Activated T-cell treated with anti-CD3 and anti-CD28 coated beads, Interleukin-2, amount 50 U/mL, for 72 hours (primary cell): ENCODE measurements at places on chromosomes 11 and 22. TPM values are rescaled to one million over a fixed set of nuclear protein-coding genes. Genes with fewer than 3 reads are reported as not detected.

DNA sequence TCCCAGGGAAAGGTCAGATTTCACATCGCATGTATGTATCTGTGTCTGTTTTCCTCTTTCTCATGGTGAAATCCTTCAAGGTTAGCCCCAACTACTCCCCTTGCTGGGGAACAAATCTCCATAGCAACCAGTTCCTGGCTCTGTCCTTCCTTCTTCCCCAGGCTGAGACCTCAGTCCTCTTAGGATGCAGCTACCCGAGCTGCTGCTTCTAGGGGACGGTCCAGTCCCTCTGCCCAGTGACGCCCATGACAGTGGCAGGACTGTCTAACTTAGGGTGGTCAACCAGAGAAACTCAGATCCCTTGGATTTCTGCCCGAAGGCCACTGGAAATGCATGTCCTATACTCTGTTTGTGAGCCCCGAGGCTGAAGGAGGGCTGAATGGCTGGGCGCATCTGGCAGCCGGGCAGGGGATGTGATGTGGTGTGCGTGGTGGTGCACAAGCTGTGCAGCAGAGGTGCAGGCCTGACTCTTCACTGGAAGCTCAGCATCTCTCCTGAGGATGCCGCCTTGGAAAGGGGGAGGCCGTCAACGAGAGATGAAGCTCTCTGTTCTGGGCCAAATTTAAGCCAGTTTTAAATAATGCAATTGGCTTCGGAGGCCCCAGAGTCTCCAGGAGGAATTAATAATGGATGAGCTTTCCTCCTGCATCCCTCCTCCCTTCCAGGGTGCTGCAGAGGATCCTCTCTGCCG, 118.7 kb upstream of the B3GAT1 start:
- no peak for DNase-seq

- DNase-seq, result no peak
Observed at GRCh38 chr11:121199516-121199915, 93.1 kb upstream of the SC5D start.

DNA sequence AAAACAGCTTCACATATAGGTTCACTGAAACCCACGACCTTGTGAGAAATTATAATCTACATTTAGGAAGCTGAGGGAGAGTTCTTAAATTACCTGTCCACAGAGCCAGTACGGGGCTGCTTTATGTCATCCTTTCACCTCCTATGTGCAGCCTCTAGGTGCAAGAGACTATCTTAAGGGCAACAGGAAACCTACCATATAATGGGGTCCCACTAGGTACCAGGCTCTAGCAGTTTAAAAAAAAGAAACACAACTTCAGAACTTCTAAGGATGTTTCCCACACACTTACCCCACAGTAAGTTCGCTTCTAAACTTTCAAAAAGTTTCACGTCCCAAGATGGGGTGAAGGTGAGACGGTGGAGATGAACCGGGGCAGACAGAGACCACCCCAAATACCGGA, 573 bp downstream of the STK33 start:
- no peak for DNase-seq

DNA sequence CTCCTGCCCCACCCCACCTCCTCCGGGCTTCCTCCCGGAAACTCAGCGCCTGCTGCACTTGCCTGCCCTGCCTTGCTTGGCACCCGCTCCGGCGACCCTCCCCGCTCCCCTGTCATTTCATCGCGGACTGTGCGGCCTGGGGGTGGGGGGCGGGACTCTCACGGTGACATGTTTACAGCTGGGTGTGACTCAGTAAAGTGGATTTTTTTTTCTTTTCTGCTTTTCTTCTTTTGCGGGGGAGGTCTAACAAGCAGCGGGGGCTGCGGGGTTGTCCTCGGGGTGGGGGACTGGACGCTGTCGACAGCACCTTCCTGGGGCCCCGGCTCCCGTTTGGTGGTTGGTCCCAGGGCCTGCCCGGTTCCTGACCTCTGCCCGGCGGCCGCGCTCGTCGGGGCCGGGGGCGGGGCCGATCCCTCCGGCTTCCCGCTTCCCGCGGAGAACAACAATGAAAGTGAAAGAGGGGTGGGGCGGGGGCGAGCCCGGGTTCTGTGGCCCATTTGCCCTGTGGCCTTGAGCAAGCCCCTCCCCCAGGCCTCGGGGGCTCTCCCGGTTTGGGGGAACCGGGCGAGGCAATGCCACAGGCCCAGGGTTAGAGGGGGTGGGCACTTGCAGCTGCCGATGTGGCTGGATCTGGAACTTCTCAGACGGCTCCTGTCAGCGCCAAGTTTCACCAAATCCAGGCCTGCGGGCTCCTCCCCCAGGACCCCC, 975 bp upstream of the MDK start:
- peak; percentile 75 for DNase-seq

GRCh38 chr22:43053176-43053575, 36.0 kb downstream of the TTLL1 start:
- DNase-seq, result no peak

GRCh38 chr22:42758931-42759629, 38.4 kb upstream of the A4GALT start:
- DNase-seq, result no peak

- no peak for DNase-seq
Observed at GRCh38 chr22:46092670-46093410, 57.5 kb upstream of the PPARA start.

- no peak for DNase-seq
Observed at GRCh38 chr22:46579751-46580449, 40.3 kb upstream of the GRAMD4 start.

DNA sequence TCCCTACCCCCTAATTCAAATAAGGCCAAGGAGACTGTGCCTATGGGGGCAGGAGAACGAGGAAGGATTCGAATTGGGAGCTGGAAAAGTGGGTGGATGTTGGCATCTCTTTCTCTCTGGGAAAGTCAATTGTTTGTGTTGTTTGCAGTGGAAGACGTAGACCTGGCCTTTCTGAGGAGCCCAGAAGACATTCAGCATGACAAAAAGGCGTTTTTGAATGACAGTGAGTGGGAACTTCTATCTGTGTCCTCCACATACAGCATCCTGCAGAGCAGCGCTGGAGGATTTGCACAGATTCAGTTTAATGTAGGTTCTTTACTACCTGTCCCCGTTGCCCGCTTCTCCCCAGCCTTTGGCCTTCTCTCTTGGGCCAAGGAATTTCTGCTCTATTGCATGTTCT, 28.2 kb downstream of the HTR3B start:
- no peak for DNase-seq

DNA sequence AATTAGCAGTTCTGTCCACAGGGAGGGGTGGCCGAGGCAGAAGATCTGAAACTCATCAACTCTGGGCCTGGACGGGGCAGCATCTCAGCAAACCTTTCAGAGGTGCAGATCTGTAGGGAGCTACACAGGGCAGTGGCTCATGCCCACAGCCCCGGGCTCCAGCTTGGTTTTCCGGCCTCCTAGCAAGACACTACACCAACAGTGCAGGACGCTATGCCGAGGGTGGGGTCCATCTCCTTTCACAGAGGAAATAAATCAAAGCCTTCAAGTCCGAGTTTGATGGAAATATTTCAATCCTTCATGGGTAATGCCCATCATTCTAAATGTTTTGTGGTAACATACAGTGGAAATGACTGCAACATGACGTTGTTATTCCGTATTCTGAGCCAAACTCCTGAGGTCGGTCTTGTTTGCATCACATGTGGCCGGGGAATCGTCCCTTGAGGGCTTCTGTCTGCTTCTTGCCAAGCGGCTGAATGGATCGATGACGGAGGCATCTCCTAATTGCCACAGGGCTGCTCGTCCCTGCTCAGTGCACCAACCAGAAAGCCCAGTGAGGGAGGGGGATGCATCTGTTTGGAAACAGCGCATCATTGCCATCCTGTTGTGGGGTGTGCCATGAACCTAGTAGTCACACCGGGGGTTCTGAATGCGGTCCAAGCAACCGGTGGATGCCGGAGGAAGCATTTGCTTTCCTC, 30.0 kb downstream of the LINC01488 start:
- DNase-seq, result no peak

- no peak for DNase-seq
Observed at GRCh38 chr22:33328789-33329296, 270.7 kb upstream of the SYN3 start.

GRCh38 chr22:40240160-40240559, 62.4 kb downstream of the TNRC6B start:
- DNase-seq, result no peak

GRCh38 chr11:64676261-64676615, 46.8 kb downstream of the NRXN2 start:
- DNase-seq, result no peak

DNA sequence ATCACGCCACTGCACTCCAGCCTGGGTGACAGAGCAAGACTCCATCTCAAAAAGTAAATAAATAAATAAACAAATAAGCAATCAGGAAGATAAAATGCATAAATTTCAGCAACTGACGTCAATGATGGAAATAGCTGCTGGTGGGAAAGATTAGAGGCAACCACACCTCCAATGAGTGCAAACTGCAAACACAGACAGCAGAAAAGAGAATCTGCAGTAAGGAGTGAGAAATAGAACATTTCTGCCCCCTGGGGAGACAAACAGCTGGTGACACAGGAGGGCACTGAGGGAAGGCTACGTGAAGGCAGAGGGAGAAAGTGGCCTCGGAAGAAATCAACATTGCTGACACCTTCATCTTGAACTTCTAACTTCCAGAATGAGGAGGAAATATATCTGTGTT, 6.5 kb downstream of the PI4KA start:
- no peak for DNase-seq

Gene SCGB1C1
- total RNA-seq, result not detected

- DNase-seq, result no peak
Observed at GRCh38 chr11:60777106-60777505, 8.0 kb upstream of the MS4A10 start.

DNA sequence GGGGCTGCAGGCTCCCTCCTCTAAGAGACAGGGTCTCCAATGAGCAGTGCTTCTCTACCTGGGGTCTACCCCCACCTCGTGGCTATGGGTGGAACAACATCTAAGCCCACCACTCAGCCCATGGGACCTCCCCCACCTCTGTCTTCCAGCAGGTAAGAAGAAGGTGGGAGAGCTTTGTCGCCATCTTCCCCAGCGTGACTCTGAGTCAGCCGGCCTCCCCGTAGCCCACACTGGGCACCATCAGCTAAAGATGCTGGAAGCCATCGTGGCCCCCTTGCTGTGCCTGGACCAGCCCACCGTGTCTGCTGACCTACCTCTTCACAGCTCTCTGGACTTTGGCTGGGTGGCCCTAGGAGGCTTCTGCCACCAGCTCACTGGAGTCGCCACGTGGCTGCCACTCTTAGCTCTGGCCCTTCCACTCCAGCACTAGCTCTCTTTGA, 944 bp downstream of the C11orf86 start:
- DNase-seq, result peak; percentile 47

DNA sequence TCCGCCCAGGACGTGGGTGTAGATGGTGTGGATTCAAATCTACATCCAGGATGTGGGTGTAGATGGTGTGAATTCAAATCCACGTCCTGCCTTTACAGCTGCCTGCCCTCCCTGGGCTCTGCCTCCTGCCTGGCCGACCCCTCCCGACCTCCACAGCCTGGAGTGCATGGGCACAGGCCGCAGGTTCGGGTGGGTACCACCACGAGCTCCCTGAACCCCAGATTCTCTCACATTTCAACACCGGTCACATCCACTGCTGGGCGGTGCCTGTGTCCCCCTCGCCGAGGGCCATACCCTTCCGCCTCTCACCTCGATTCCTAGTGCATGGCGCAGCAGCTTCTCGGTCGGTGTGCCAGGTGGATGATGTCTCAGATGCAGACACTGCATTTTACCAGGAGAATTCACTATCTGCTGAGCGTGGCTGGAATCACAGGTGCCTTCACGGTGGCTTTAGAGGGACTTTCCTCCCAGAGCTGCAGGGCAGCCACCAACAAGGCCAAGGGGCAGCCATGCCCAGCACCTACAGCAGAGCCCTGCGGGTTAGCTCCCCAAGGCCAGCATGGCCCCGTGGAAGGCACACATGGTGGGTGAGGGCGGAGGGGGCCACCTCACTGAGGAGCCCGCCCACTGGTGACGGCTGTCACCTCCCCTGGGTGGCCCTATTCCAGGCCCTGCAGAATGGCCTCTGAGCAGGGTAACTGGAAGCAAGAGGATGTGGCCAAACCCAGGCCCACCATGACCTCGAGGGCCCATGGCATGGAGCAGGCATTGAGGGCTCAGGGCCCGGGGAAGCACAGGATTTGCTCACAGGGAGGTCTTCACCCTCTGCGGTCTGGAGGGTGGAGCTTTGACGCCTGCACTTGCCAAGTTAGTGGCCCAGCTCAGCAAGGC, 638.5 kb downstream of the TBC1D22A start:
- no peak for DNase-seq

Gene SLC1A2
- total RNA-seq, result not detected

DNA sequence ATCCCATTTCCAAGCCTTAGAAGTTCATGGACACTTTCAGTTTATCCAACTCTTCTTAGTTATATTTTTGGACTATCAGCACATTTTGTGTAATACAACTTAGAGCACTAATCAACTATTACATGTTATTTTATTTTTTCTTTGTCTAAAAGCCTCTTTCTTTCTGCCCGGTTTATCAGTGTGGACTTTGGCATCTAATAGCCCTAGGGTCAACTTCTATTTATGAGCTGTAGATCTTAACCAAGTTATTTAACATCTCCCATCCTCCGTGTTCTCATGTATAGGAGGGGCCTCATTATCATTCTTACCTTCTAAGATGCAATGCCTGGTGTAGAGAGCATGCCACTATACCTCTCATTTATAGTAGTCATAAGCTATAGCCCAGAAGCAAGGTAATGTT, 4.4 kb downstream of the CARD16 start:
- DNase-seq, result no peak

DNA sequence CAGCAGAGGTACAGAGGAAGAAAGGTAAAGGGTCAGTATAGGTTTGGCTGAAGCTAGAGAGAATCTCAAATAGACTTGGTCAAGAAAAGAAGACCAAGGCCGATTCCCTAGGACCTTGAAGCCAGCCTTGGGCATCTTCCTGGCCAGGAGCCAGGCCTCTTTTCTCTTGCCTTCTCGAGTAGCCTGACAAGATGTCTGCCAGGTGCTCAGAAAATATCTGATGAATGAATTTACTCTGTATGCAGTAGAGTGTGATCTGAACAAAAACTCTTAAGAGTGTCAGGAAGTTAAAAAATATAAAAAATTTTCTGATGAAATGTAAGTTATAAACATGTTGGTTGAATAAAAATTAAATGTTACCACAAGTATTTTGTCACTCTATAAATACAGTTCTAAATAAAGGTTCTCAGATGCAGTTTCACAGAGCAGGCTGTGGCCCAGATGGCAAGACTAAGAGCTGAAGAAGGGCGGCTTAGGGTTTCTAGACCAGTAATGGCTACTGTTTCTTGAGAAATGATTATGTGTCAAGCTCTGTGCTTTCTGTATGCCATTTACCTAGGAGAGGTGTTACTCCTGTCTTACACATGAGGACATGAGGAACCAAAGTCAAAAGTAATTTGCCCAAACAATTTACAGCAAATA, 98.1 kb downstream of the ATXN10 start:
- no peak for DNase-seq

Gene CHADL
- total RNA-seq, result 1.4 TPM

DNA sequence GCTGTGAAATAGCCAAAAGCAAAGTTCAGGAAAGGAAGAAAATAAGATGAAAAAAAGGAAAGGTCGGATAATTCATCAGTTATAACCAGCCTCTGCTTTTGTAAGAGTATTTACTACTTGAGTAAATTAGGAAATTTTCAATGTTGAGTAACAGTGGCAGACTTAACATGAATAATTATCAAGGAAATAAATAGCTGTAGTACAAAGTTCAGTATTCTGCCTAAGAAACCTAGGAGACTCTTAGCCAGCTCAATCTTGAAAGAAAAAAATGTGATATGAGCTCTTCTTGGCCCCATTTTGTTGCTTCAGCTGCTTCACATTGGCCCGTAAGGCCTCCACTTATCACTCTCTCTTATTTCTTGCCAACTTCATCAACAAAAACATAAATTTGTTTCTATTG, 17.0 kb upstream of the DNAJB7 start:
- no peak for DNase-seq
